ENCODE measurements at places on chromosomes 4 and X.

- no peak for DNase-seq
Measured at GRCh38 chr4:61922766-61923165, 722.6 kb downstream of the ADGRL3 start.

DNA sequence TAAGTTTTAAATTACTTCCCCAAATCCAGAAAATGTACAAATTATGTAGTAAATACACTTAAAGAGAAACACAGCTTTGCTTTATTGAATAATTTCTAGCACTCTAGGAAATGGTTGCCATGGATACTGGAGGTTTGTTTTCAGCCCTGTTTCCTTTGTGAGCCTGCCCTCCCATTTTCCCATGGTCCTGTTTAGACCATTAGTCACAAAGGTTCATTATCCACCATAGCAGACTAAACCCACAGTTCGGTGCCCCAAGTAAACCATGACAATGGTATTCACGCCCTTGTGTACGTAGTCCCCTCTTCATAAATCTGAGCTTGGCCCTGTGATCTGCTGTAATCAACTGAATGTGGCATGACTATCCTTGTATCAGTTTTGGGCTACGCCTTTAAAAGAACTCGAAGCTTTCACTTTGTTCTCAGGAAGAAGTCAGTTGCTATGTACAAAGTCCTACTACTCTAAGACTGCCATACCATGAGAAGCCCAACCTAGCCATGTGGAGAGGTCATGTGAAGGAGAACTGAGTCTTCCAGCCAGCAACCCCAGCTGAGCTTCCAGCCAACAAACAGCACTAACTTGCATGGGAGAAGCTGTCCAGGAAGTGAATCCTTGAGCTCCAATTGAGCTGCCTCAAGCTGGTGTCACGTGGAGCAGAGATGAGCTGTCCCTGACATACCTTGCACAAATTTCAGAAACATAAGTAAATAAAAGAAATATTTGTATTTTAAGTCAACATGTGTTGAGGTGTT is 300.4 kb downstream of the LDB2 start:
- DNase-seq: no peak

- DNase-seq: no peak
Measured at GRCh38 chr4:16579866-16580265, 318.6 kb downstream of the LDB2 start.

- DNase-seq: no peak
Measured at GRCh38 chrX:34810916-34811315, 131.7 kb upstream of the FAM47B start.

GRCh38 chr4:19829101-19829500 is 422.6 kb upstream of the SLIT2 start:
- no peak for DNase-seq

- DNase-seq: no peak
Measured at GRCh38 chr4:86300516-86300915, 59.3 kb downstream of the MAPK10 start.

- no peak for DNase-seq
Measured at GRCh38 chr4:108060686-108061321, 71.1 kb downstream of the HADH start.

GRCh38 chrX:40867352-40867751 is 132.0 kb upstream of the MED14 start:
- no peak for DNase-seq

DNA sequence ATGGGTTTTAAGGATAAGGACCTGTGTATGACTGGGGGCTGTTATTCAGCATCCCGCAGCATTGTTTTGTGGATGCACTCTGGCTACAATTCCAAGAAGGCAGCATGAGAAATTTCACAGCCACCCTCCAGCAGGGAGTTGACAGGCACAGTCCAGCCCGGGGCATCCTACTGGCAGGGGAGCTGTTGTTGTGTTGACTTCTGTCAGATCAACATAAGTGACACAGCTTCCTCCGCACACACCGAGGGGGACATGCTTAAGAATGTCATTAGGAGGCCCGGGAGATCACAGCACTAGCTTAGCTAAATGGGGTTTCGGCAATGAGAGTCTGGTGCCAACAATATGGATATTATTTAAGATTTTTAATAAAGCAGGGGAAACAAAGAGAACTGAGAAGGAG is 326.5 kb downstream of the ASMT start:
- DNase-seq: no peak

GRCh38 chr4:1819816-1820215 is 26.7 kb downstream of the FGFR3 start:
- no peak for DNase-seq

DNA sequence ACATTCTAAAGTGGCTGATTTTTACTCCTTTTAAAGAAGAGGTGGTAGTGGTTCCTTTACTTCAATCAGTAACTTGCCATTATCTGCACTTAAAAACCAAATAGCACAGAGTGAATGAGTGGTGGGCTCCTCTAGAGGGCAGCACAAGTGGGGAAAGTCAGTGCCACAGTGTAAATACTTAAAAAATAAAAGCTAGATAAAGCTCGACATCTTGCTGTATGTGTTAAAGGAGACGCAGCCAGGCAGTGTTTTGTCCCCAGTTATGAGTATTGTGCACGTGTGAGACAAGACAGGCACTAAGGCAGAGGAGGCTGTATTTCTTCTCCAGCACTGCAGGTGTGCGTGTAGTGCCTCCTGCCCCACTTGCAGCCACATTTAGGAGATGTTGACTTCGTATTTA is 24.6 kb downstream of the NAP1L5 start:
- peak; percentile 14 for DNase-seq

DNA sequence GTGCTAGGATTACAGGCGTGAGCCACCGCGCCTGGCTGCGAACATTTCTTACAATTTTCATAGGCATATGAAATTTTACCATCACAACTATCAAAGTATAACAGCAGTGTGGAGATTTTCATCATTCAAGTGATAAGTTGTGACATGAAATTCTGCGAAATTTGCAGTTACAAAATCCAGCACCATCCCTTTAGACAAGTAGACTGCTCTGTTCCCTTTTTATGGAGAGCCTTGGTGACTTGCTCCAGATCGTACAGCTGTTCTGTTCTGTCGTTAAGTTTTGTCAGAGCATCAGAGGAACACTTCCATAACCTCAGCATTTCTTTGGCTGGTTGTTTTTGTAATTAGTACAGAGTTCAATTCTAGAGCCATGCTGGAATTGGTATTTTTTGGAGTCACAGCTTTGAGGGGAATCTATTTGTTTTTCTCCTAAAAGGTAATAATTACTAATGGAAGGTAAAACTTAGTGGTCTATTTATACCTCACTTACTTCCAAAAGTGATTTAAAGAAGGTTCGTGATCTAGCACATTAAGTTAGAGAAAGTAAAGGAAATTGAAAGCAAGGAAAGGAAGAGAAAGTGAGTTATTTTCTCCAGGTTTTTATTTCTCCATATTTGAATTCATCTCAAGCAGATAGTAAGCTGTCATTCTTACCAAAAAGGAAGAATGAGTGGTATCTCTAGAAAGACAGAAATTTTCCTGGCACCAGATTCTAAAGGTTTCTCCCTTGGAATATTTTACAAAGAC is 22.1 kb downstream of the ZRSR2 start:
- no peak for DNase-seq

DNA sequence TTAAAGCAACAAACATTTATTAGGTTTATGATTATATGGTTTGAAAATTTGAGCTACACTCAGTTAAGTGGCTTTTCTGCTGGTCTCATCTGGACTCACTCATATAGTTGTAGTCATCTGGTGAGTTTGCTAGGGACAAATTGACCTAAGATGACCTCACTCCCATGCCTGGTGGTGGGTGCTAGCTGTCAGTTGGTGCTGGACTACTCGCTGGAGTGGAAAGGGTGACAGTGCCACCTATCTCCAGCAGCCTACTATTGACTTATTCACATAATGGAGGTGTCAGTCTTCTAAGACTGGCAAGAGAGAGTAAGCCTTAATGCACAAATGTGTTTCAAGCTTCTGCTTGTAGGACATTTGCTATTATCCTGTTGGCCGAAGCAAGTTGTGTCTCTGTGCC is 88.2 kb downstream of the TASL start:
- no peak for DNase-seq

- no peak for DNase-seq
Measured at GRCh38 chr4:133130171-133130570, 18.9 kb upstream of the PCDH10 start.

GRCh38 chr4:69025191-69025998 is 70.9 kb upstream of the UGT2B7 start:
- DNase-seq: no peak

GRCh38 chr4:6582889-6583490 is 8.0 kb downstream of the MAN2B2 start:
- DNase-seq: no peak

- no peak for DNase-seq
Measured at GRCh38 chr4:169256101-169256612, 14.6 kb downstream of the SH3RF1 start.

GRCh38 chrX:63809173-63809572 is 24.2 kb upstream of the ARHGEF9 start:
- DNase-seq: no peak

DNA sequence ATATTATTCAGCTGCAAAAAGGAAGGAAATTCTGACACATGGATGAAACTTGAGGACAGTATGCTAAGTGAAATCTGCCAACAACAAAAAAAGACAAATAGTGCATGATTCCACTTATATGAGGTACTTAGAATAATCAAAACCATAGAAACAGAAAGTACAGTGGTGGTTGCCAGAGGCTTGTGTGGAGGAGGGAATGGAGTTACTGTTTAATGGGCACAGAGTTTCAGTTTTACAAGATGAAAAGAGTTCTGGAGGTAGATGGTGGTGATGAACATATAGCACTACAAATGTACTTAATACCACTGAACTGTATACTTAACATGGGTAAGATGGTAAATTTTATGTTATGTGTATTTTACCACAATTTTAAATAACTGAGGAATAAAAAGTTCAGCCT is 212.0 kb upstream of the KLF3 start:
- no peak for DNase-seq

DNA sequence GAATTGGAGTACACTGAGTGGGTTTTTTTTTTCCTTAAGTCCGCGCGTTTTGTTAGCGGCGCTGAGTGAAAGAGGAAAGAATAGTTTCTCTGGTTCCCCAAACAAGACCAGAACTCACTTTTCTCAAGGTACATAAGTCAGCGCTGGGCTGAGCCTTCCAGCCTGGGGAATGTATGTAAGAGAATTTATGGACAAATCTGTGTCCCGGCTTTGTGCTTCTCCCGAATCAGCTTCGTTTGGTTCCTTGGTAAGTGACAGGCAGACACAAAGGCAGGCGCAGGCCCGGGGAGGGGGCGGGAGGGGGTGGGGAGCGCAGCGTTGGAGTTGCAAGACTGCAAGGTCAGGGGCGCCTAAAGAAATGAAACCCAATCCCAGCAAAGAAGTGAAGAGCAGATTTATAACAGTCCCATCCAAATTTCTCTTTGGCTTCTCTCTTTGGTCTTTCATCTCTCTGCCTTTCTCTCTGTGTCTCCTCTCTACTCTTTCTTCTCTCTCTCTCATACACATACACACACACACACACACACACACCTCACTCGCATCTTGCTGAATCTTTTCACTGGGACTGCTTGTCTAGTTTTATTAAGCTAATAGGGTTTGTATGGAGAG is 981 bp downstream of the TET2 start:
- DNase-seq: peak; percentile 27

GRCh38 chr4:154927126-154927680 is 146.1 kb downstream of the RBM46 start:
- no peak for DNase-seq

GRCh38 chr4:97819294-97819693 is 324.0 kb downstream of the STPG2 start:
- no peak for DNase-seq

- DNase-seq: no peak
Measured at GRCh38 chr4:68326141-68326540, 23.7 kb downstream of the YTHDC1 start.

All from stimulated activated naive CD8-positive, alpha-beta T cell treated with anti-CD3 and anti-CD28 coated beads, Interleukin-15, Interleukin-2, amounts not matched to agents 100 U/mL and 50 U/mL, for 24 hours (primary cell).